ENCODE measurements at places on chromosomes 3 and 15.

- DNase-seq = no peak
Measured at GRCh38 chr3:115494826-115495225, 128.5 kb upstream of the GAP43 start.

DNA sequence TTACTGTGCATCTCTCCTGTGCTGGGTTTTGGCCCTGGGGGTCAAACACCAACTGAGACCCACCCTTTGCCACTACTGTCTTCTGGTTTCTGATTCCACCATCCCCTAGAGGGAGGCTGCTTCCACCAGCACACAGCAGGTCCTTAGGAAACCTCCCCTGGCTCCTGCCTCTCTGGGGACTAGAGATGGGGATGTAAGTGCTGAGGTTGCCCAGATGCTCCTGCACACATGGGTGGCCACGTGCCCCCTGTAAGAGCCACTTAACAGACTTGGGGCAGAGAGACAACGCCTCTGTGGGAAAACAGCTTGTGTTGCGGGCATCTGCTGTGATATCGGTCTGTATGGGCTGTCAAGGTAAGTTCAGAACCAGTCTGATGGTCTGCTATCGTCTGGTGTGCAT, 83.4 kb downstream of the ATP2B2 start:
- DNase-seq = no peak

- DNase-seq = no peak
Measured at GRCh38 chr3:150874666-150875219, 30.5 kb downstream of the MINDY4B start.

DNA sequence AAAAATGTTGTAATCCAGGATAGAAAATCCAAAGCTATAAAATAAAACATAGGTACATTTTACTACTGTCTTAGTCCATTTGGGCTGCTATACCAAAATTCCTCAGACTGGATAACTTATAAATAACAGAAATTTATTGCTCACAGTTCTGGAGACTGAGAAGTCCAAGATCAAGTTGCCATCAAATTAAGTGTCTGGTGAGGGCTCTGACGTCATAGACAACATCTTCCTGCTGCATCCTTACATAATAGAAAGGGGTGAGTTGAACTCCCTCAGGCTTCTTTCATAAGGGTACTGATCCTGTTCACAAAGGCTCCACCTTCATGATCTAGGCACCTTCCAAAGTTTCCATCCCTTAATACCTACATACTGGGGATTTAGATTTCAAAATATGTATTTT, 826.8 kb downstream of the NTRK3 start:
- DNase-seq = no peak

DNA sequence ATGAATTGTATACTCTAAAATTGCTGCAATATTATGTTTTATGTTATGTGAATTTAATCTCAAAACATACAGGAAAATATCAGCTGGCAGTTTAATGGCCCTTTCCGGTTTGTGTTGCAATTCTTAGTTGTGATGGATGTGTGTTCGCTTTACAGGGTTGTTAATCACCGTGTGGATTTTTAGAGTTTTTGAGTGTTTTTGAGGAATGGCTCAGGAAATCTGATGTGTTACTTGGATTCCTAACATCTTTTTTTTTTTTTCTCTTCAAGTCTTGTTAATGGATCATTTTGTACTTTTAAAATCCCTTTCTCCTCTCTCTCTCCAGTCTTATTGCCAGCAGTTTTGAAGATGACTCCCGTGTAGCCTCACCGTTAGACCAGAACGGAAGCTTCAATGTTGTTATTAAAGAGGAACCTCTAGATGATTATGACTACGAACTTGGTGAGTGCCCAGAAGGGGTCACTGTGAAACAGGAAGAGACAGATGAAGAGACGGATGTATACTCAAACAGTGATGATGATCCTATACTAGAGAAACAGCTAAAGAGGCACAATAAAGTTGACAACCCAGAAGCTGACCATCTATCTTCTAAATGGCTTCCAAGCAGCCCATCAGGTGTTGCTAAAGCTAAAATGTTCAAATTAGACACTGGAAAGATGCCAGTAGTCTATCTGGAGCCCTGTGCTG, 35.7 kb downstream of the MGA start:
- DNase-seq = peak; percentile 30

GRCh38 chr3:78834910-78835309, 932.9 kb downstream of the ROBO1 start:
- no peak for DNase-seq

- DNase-seq = no peak
Measured at GRCh38 chr15:22226034-22226790, 145.9 kb downstream of the OR4M2 start.

DNA sequence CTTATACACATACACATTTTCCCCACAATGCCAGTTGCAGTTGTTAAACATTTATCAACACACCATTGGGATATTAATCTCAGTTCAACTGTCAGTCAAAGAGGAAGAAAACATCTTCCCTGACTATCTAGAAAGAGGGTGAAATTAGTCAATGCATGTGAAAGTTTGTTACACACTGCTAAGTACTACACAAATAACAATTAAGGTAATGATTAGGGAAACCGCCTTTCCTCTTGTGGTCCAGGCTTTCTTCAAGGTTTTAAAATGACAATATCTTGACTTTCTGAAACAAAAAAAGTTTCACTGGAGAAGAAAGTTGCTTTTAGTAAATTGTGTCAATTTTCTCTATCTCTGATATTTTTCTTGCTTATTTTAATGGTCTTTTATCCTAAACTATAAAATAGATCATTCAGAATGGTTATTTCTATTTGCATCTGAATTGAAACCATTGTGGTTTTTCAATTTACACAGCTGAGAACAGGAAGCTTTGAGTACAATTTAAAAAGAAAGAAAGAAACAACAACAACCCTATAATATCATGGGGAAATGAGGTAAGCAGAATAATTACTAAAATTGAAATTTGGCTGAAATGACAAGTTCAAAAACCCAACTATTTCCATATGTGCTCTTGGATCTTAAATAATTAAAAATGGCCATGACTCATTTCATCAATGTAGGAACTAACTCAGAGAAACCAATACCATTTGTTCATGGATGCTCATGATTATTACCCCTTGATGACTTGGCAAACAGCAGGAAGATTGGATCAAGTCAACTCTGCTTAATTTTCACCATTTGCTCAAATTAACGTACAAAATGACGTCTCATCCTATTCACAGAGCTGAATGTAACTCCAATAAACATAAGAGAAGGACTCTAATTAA, 31.7 kb downstream of the GPR149 start:
- DNase-seq = no peak

GRCh38 chr3:55939287-55939686, 452.2 kb upstream of the WNT5A start:
- DNase-seq = no peak

GRCh38 chr3:97409612-97410011, 354.9 kb upstream of the ARL6 start:
- no peak for DNase-seq

DNA sequence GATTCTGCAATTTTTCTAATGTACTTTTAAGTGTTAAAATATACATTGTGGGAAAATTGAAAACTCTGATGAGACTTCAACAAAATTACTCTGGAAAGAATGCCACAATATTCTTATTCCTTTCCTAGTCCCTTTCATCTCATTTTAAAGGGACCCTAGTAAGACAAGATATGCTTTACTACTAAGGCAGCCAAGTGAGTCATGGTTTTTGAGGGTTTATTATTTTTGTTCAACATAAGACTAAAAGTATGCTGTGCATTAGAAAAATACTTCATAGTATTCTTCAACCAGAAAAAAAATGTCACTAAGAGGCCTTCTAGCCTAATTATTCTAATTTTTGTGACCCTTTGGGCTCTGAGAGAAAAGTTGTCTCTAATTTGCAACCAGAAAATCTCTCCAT, 7.4 kb downstream of the IL12A start:
- peak; percentile 81 for DNase-seq

- DNase-seq = peak; percentile 83
Measured at GRCh38 chr3:72347819-72348319, 500.4 kb downstream of the SHQ1 start.

- no peak for DNase-seq
Measured at GRCh38 chr3:50230794-50231125, 5.2 kb upstream of the GNAI2 start.

- DNase-seq = peak; percentile 90
Measured at GRCh38 chr15:70976851-70977250, 84.2 kb downstream of the LRRC49 start.

Data from fibroblast of skin of back (primary cell).